ENCODE measurements at places on chromosomes 6 and 20. TPM values are rescaled to one million over a fixed set of nuclear protein-coding genes. Genes with fewer than 3 reads are reported as not detected.
A peak's percentile ranks its signal among the peaks of the same experiment; 100 is the strongest.

- DNase-seq: no peak
Measured at GRCh38 chr6:149209871-149210775, 107.4 kb upstream of the TAB2 start.

- DNase-seq: no peak
Measured at GRCh38 chr20:1935696-1936366, 40.6 kb downstream of the SIRPA start.

DNA sequence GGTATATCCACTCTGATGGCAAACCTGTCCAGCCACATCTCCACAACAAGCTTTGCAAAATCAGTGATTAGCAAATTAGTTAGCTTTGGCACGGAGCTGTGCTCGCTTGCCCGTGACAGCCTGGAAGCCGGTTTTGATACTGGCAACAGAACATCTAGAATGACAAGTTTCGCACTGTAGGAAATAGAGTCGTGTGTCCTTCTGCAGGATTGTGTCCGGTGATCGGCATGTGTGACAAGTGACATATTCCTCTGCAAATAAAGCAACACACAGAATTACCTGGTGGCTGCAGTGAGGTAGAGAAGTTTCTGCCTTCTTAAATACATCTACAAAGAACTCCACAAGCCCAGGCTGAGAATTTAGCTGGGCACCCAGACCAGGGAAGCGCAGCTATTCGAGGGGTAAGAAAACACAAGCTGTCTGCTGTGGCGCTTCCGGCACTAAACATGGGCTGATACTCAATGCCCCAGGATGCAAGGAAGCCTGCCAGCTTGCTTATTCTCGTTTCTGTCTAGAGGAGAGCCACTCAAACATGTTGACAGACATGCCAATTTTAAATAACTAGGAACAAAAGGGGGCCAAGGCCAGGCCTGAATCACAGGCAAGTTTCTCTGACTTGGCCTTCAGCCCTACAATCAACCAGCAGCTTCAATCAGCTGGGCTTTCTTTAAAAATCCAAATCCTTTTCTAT lies 22.2 kb downstream of the EIF2S2 start:
- no peak for DNase-seq

GRCh38 chr6:13486679-13487121 lies 700 bp downstream of the GFOD1 start:
- DNase-seq: no peak

GRCh38 chr6:94372229-94372628 lies 952.9 kb upstream of the EPHA7 start:
- no peak for DNase-seq

DNA sequence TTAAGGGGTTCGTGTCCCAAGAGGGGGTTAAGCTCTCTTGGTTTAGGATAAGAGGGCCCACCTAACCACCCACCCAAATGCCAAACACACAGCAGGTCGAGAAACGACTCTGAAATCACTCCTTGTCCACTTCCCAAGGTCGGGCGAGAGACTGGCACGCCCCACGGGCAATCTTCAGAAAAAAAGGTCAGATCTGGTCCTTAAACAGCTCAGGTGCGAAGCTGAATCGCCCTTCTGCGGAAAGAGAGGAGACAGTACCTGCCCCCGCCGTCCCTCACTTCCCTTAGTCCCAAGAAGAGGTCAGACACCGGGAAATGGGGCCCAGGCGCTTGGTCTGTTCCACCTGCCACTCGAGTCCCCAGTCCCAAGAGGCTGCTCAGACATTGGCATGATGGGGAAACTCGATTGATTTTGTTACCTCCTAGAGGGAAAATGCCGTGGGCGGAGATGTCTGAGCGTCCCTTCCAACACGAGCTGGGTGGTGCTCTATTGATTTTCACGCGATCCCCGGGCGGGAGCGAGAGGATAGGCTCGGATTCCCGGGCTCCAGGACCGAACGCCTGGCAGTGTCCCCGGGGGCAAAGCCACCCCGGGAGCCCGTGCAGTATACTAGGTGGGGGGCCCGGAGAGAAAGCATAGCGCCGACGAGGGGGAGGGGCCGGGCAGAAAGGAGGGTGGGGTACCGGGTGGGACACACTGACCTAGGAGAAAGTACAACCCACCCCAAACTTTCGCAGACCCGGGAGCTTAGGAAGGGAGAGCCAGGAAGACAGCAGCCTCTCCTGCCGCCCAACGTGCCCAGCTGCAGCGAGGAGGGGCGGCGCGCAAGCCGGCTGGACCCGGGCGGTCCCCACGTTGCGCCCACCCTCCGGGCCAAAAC lies 1.1 kb upstream of the SAMD5 start:
- peak; percentile 9 for DNase-seq

DNA sequence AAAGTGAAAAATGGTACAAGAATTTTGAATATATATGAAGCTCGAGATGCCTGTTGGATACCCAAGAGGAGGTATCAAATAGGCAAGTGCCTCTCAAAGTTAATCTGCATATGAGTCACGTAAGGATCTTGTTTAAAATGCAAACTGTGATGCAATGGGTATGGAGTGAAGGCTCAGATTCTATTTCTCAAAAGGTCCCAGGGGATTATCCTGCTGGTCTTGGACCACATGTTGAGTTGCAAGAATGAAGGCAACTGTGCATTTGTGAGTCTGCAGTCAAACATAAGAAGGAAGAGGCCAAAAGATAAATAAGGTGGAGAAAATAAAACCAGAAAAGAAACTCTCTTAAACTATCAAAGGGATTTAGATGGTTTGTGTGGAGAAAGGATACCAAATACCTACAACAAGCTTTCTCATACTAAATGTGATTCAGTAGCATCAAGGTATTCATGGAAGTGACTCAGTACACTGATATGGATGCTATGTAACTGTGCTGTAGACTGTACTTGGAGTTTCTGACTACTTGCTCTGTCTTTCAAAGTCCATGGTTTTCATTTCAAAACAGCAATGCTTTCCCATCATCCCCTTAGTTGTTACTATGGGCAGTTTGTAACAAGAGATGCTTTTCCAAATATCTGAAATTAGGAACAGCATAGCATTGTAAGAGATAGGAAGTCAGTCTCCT lies 106.3 kb downstream of the GFRAL start:
- DNase-seq: no peak

DNA sequence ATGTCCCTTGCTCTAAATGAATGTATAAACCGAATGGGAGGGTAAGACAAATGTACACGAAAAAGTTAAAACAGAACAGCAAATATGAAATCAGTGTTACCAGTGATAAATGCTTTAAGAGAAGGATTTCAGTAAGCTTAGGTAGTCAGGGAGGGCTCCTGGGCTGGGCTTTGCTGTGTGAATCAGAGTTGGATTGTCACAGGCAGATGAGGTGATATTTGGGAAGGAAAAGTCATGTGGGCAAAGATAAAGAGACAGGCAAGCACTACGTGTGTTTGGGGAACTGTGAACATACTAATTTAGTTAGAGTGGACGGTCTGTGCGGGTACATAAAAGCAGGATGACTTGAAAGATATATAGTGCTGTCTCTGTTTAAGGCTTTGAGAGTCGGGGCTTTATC lies 114.8 kb downstream of the CRYBG1 start:
- DNase-seq: no peak

DNA sequence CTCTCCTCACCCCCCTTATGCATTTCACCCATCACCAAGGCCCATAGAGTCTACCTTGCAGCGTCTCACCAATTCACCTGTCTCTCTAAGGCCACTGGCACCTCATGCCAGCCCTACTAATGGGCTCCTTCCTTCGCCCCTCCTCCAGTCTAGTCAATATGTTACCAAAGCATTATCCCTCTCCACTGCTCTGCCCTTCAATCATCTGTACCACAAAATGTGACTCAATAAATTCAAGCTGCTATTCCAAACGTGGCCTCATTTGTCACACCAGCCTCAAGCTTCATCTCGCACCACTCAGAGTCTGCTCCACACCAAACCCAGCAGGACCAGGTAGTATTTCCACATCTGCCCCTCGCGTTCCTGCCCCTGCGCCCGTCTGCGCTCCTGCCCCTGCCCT lies 21.8 kb upstream of the RPS6KA2 start:
- DNase-seq: no peak

- no peak for DNase-seq
Measured at GRCh38 chr6:116714296-116714695, 33.3 kb downstream of the KPNA5 start.

GRCh38 chr20:4147319-4147718 lies 132.0 kb upstream of the RNF24 start:
- DNase-seq: peak; percentile 59

- no peak for DNase-seq
Measured at GRCh38 chr6:91141346-91141745, 554.5 kb upstream of the MAP3K7 start.

DNA sequence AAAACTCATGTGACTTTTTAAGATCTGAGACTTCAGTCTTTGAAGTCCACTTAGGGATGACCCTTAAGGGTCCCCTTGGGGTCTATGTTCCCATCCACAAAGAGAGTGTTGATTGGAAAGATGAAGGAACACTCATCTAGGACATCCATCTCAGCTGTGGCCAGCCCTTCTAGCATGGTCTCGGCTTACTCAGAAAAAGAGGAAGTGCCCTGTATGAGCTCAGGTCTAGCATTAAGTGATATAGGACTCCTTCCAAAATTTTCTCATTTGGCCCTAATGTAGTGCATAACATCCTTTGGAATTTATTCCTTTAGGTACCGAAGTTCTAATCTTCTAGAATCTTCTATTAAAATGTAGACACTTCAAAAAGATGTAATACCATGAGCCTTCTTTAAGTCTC lies 77.4 kb downstream of the NDUFAF5 start:
- DNase-seq: no peak

DNA sequence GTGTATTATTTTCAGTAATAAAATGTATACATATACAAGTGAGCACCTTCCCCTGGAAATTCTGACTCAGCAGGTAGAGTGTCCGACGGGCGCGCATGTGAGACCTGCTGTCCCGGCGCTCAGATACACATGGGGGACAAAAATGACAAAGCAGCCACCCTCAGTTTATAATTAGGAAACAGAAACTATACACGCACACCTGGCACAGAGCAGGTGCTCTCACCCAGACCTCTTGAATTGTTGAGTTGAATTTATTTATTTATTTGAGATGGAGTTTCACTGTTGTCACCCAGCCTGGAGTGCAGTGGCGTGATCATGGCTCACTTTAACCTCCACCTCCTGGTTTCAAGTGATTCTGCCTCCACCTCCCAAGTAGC lies 180.4 kb downstream of the ZDHHC14 start:
- no peak for DNase-seq

DNA sequence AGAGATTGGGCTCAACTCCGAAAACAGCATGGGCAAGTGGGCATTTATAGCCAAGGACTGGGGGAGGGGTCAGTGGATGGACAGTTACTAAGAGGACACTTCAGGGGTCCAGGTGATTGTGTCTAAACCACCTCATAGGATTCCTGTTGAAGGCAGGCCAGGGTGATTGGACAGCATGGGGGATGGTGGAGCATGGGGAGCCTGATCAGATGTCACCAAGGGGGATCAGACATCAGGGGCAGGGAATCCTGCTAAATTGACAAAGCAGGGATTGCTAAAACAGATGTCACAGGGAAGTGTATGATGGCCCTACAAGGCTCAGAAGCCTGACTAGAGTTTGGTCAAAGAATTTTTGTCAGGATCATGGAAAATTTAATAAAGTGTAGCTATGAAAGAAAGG lies 2.4 kb upstream of the PYGB start:
- DNase-seq: no peak

DNA sequence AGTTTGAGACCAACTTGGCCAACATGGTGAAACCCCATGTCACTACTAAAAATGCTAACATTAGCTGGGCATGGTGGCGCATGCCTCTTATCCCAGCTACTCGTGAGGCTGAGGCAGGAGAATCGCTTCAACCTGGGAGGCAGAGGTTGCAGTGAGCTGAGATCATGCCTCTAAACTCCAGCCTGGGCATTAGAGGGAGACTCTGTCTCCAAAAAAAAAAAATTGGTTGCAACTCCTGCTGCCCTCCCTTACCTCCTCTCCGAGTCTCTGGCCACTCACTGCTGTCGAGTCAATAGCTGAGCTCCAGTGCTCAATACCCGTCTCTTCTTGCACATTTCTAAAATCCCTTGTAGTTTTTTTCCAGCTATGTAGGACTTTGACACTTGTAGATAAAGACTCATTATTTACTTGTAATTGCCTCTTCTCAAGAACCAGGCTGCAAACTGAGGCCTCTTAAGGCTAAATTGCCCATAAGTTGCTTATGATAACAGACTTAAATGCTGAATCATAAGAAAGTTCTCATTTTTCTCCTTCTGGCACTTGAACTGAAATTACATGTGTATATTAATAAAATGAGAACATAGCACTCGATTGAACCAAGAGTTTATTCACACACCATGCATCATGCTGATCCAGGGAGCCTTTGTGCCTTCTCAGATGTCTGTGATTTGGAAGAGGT lies 13.8 kb downstream of the HECA start:
- DNase-seq: no peak

DNA sequence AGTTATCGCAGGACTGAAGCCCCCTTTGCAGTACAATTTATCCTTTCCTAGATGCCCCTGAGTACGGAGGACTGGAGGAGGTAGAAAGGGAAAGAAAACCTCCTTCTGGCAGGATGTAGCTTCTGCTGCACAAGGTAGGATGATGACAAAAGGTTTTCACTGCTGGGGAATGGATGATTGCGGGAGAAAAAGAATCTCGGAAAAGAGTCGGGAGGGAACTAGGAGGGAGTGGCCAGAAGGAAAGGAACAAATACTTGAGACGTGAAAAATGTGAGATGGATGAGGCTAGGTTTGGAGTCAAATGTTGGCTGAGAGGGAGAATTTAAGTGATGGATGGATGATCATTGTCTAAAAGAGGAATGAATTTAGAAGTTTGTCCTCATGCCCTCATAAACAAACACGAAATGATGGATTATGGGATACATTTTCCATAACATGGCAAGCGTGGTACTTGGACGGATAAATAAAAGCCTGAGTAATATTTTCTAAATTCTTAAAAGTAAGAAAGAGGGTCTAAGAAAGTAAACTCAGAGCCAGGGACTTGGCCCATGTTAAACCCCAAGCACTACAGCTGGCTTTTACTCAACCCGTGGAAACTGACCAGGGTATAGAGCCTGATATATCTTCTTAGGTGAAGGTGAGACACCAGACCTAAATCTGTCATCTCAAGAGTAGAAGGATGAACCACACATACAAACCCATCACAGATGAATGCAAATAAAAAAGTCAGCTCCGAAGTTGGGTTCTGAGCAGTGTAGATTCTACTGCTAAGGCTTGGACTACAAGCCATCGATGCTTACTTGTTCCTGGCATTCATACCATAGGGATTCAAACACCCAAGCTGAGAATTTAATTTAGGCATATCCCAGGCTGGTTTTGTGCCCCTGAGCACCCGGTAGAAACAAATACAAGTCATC lies 72.4 kb downstream of the HFE start:
- no peak for DNase-seq

The MEP1A gene
- not detected for total RNA-seq

The MAS1 gene
- total RNA-seq: not detected

The PPP1R16B gene
- not detected for total RNA-seq

The STMND1 gene
- total RNA-seq: 0.26 TPM

The GATA5 gene
- 2.1 TPM for total RNA-seq

The NFATC2 gene
- 6.3 TPM for total RNA-seq

The CRIP3 gene
- total RNA-seq: 10.0 TPM

The FAM217A gene
- not detected for total RNA-seq

The ZSCAN23 gene
- total RNA-seq: 12.0 TPM

Data from PC-9 (cell line).